Stimulated activated CD8-positive, alpha-beta memory T cell treated with anti-CD3 and anti-CD28 coated beads, Interleukin-4, amount 100 ng/mL, for 48 hours (primary cell): ENCODE measurements at places on chromosomes 16 and 17.

GRCh38 chr17:81380131-81380530 lies 15.1 kb upstream of the BAHCC1 start:
- DNase-seq = no peak

DNA sequence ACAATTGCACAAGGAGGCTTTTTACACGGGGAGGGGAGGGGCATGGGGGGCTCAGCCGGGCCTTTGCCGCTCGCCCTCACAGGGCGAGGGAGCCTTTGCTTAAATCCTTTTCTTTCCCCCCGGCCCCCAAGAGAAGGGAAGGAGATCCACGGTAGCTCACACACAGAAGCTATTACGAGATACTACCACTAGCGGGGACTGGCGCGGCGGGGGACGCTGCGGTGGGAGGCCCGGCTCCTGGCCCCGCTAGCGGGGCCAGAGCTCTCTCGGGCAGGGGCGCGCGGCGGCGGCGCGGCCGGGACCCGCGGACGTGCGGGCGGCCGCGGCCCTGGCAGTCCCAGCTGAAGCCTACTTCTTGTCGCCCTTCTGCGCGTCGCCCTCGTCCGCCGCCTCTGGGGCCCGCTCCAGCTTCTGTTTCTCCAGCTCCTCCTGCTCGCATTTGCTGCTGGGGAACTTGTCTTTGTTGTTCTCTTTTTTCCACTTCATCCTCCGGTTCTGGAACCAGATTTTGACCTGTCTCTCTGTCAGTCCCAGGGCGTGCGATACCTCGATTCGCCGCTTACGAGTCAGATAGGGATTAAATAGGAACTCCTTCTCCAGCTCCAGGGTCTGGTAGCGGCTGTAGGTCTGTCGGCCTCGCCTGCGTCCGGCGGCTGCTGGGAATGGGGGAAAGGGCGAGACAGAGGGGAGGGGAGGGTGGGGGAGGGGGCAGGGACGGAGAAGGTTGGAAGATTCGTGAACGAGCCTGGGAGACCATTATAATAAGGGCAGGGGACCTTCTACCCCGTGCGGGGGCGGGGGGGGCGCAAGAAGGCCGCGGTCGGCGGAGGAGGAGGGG lies 2.0 kb downstream of the HOXB8 start:
- DNase-seq = peak; percentile 67

DNA sequence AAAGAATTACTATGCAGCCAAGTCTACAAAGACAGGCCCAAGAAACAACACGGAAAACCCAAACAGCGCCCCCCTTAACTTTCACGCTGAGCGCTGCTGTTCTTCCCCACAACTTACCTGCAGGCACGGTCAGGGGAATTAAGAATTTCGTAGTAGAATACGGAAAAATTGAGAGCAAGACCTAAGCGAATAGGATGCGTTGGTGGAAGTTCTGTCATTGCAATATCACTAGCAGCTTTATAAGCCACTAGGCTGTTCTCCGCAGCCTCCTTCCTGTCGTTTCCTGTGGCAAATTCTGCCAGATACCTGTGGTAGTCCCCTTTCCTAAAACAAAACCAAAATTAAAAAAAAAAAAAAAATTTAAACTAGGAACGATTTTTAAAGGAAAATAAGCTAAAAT lies 39.0 kb downstream of the YWHAE start:
- no peak for DNase-seq

DNA sequence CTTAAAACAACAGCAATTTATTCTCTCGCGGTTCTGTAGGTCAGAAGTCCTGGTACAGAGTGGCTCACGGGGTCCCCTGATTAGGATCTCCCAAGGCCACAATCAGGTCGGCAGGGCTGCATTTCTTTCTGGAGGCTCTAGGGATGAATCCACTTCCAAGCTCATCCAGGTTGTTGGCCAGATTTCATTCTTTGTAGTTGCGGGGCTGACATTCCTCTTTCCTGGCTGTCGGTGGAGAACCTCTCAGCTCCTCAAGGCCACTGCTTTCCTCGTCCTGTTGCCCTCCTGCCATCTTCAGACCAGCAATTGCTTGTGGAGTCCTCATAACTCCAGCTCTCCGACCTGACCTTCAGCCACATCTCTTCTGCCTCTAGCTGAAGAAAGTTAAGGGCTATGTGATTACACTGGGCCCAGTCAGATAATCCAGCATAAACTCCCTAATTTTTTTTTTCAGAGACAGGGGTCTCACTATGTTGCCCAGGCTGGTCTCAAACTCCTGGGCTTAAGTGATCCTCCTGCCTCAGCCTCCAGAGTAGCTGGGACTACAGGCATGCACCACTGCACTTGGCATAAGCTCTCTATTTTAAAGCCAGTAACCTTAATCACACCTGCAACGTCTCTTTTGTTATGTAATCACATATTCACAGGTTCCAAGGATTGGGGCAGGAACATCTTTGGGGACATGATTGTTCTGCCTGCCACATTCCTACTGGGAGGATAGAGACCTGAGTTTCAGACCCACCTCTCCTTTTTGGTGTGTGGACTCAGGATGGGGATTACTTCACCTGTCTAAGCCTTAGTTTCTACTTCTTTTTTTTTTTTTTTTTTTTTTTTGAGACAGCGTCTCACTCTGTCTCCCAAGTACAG lies 4.1 kb upstream of the GAST start:
- DNase-seq = no peak
